ENCODE measurements at places on chromosomes 4 and X.

GRCh38 chr4:114601304-114602052 lies 2.9 kb downstream of the UGT8 start:
- DNase-seq: no peak

DNA sequence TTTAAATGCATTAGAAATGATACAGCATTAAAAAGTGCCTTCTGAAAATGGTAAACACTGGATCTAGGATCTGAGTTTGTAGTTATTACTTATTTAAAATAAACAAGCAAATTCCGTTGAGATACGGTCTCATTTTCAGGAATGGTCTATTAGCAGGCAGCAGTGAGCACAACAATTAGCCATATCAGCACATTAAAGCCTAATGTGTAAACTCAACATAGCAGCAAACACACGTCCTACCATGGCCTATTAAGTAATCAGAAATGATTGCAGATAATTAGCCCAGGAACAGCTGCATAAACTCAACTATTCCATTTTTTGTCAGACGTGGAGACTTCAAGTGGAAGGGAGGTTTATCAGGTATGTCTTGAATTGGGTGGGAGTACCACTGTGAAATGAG lies 61.8 kb downstream of the NEIL3 start:
- no peak for DNase-seq

- DNase-seq: no peak
These were observed 264.2 kb downstream of the INPP4B start for GRCh38 chr4:142581881-142582280.

DNA sequence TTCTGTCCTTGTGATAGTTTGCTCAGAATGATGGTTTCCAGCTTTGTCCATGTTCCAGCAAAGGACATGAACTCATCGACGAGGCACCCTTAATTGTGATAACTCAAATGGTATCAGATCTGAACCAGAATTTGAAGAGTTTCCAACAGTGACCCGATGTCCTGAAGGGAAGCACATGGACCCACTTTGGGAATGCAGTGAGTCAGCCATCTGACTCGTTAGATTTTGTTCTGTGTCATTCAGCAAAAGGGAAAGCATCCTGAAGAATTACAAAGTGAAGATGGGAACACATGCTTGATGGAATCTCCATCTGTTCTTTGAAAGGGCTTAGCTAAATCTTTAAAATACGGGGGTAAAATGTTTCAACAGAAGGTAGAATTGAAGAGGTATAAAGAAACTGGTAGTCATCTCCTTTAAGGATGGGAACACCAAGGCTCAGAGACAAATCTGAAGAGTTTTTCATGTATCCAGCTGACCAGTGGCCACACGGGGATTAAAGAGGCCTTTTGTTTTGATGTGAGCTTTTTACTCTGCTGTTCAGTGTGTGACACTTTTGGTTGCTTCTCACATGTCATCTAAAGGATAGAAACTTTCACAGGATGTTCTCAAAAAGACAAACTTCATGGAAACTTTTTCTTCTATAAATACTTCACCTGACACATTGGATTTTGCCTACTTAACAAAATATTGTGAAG lies 393.8 kb downstream of the INPP4B start:
- DNase-seq: no peak
